Smooth muscle cell of trachea (primary cell): ENCODE measurements at places on chromosomes 2 and 18. TPM values are rescaled to one million over a fixed set of nuclear protein-coding genes. Genes with fewer than 3 reads are reported as not detected.

CAVIN2 gene
- 21.0 and 22.8 TPM in 2 replicates for total RNA-seq

SERPINB12 gene
- not detected in 2 replicates for total RNA-seq

AOX1 gene
- total RNA-seq: 38.1 and 41.0 TPM in 2 replicates

KLHL41 gene
- 5.4 and 9.8 TPM in 2 replicates for total RNA-seq

ECEL1 gene
- total RNA-seq: not detected in 2 replicates

CSRNP3 gene
- total RNA-seq: 2.8 and 3.0 TPM in 2 replicates

NTSR2 gene
- total RNA-seq: not detected in 2 replicates

GAD1 gene
- 0.33 TPM in 1 of 2 replicates, not detected in the other for total RNA-seq

PAIP2B gene
- 0.66 and 0.73 TPM in 2 replicates for total RNA-seq

STON1 gene
- 14.4 and 16.4 TPM in 2 replicates for total RNA-seq

CMPK2 gene
- total RNA-seq: 0.50 and 0.58 TPM in 2 replicates

MRO gene
- under 0.01 TPM in 1 of 2 replicates, not detected in the other for total RNA-seq

WNT10A gene
- not detected in 2 replicates for total RNA-seq

PDE1A gene
- total RNA-seq: 26.5 and 75.3 TPM in 2 replicates

ODC1 gene
- total RNA-seq: 96.6 and 147 TPM in 2 replicates

PJVK gene
- 2.0 and 2.5 TPM in 2 replicates for total RNA-seq

ADRA2B gene
- not detected in 2 replicates for total RNA-seq

CEP192 gene
- total RNA-seq: 26.1 and 39.4 TPM in 2 replicates

LCT gene
- under 0.01 TPM in 2 replicates for total RNA-seq

ELAC1 gene
- total RNA-seq: 6.0 and 8.9 TPM in 2 replicates

SERPINB5 gene
- 0.29 TPM in 1 of 2 replicates, not detected in the other for total RNA-seq

PTPN18 gene
- 11.6 and 19.6 TPM in 2 replicates for total RNA-seq

STEAP3 gene
- total RNA-seq: 25.6 and 34.6 TPM in 2 replicates

FEV gene
- total RNA-seq: under 0.01 TPM in 1 of 2 replicates, not detected in the other

HDLBP gene
- total RNA-seq: 1,094 and 1,709 TPM in 2 replicates

DYNAP gene
- not detected in 2 replicates for total RNA-seq

TMEM200C gene
- under 0.01 and 0.17 TPM in 2 replicates for total RNA-seq

LAPTM4A gene
- total RNA-seq: 181 and 242 TPM in 2 replicates

DCDC2C gene
- total RNA-seq: not detected in 2 replicates

CDH19 gene
- not detected in 2 replicates for total RNA-seq
